ENCODE measurements at places on chromosomes 2 and 18.

GRCh38 chr2:205357732-205358131 lies 324.6 kb upstream of the NRP2 start:
- no peak for DNase-seq

DNA sequence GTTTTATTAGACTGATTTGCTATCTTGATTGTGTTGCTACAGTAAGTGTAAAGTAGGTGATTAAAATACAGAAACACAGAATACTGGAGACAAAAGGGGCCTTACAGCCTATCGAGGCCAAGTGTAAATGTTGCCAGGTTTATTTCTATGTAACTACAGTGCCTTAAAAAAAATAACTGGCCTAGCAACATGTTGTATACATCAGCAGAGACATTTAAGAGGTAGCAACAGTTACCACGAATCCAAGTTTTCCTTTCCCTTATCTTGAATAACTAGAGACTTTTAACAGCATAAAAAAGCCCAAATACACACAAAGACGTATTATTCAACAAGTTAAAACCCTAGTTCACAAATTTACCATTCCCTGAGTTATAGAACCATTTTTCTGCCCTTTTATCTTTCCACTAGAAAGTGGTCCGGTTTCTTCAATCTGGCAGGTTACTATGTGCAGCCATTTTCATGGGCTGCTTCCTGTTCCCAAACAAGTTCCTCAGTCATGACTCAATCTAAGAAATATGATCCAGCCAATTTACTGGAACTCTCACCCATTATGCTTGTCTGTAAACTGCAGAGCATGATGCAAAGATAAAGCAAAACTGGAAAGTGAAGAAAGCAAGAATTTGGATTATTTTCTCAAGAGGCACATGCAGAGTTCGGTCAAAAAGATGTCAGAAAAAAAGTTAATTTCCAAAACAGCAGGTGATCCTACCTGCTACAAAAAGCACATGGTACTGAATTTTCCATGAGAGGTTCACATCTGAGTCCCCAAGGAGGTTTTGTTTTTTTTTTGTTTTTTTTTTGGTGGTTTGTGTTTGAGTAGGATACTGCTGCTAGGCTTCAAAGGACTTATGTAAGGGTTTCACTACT lies 22.2 kb downstream of the NFE2L2 start:
- peak; percentile 91 for DNase-seq

DNA sequence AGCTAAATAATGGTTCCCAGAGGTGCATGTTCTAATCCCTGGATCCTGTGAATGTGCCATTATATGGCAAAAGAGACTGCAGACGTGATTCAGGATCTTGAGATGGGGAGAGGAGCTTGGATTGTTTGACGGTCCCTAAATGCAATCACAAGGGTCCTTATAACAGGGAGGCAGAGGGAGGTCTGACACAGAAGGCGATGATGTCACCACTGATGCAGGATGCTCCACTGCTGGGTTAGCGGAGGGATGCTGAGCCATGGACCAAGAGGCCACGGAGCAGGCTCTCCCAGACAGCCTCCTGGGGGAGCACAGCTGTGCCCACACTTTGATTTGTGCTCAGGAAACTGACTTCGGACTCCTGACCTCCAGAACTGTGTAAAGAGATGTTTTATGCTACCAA lies 156.2 kb downstream of the UXS1 start:
- DNase-seq: no peak

DNA sequence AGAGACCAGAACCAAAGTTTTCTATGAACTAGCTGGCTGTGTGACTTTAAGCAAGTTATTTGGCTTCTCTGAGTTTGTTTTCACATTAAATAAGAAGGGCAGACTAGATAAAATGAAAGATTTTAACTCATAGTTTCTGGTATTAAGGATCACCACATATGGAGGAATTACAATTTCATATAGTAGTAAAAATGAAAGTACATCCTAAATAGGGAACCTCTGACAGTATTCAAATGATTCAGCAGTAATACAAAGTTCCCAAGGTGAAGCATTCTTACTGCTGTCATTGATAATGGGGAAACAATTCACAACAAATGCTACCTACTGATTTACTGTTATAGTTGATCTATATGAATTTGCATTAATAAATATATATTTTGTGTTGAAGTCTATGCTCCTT lies 170.3 kb upstream of the VRK2 start:
- no peak for DNase-seq

- no peak for DNase-seq
Observed at GRCh38 chr2:27885661-27886060, 4.5 kb downstream of the RBKS start.

GRCh38 chr2:108602422-108602821 lies 68.2 kb downstream of the LIMS1 start:
- DNase-seq: no peak

DNA sequence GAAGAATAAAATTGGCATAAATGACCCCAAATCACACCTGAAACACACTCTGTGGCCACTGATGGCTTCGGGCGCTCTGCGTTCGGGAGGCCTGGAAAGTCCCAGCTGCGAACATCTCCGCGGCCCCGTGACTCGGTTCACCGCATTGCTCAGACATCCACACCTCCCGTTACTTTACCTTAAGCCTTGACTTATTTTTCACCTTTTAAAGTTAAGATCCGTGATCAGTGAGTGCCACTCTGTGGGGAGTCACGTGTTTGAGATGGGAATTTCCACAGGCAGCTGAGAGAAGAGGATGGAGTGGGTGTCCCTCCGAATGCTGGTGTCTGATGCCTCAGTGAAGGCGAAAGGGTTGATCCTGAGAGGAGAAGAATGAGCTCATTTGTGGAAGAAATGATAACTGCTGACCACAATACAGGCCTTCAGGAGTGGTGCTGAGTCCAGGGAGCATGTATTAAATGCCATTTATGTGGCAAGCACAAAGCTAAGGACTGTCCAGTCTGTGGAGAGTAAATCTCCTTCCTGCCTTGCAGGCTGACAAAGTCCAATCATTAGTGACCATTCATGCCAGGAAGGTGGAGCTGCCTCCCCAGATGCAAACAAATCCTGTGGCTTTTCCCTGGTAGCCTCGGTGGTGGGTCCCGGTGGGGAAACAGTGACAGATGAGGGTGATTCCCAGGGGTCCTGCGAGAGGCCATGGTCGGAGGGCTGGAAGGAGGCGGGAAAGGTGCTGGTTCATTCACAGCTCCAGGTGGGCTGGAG lies 168.8 kb downstream of the RTP5 start:
- DNase-seq: no peak

DNA sequence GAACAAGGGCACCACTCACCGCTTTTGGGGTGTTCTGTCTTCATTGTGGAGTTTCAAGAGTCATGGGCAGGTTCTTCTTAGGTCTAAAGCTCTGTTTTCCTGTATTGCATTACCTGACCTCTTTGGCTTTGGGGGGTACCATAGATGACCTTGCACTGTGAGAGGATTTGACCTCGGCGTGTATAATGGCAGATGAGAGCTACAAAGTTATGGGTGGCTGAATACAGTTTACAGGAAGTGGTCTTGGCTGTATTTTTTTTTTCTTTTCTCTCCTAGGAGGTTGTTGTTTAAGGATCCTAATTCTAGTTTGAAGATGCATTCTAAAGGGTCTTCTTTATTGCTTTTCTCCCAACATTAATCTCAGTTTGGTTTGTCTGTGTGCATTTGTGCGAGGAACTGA lies 11.5 kb downstream of the GAL3ST2 start:
- no peak for DNase-seq

DNA sequence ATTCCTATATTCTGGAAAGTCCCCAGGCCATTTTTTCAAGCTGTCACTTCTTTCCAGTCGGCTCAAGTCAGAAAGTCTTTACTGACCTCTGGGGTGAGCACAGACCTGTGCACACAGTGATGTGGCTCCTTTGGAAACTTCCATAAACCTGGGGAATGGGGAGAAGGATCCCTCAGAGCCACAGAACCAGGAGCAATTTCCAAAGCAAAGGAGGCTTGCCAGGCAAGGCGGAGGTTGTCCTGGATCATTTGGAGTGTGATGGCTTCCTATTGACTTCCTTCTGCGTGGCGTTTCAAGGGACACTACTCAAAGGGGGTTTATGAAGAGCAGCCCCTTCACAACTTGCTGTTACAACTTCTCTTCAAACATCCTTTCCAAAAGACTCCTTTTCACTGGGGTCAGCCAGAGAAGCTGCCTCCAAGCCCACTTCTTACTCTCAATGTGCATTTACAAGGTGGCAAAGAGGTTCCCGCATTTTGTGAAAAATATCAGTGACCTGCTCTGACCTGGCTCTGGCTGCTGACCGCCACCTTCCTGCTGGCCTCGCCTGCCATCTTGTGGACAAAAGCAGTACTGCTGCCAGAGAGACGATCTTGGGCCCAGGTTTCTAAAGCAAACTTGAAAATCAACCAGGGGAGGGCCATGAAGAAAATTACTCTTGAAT lies 18.2 kb upstream of the TMEM247 start:
- DNase-seq: peak; percentile 45

DNA sequence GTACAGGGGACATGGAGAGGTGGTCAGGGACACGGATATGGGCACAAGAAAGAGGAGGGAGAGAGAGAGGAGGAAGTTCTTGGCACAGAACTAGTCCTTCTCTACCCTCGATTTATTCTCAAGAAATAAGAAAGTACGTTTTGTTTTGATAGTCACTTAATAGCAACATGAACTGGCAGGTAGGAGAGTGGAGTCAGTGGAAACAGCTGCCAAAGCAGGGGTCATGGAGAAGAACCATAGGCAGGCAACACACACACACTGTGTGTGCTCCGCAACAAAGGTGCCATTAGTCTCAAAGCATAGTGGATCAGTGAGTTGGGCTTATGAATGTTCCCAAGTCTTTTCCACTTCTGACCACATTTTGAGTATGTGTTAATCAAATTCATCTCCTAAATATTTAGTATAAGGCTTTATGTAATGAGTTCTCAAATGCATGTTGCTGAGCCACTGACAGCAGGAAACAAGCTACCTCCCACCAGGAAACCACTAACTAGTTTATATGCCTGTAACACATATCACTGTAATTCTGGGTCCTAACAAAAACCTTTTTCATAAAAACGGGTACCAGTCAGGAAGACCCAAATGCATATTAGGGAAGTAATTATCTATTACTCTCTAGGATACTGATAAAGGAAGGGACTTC lies 41.1 kb downstream of the IWS1 start:
- DNase-seq: no peak

DNA sequence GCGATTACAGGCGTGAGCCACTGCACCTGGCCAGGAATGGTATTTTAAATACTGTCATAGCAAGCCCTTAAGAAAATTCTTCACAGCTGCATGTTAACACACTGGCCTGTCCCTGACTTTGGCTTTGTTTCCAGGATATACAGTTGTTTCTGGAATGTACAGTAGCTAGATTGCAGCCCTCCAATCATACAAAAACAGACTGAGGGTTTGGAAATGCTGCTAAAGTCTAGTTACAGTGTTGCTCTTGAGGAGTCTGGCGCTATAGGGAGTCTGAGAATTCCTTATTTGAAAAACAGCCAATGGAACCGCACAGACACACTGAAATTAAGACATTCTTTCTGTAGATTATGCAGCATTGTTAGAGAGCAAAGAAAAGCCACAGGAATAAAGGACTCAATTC lies 37.7 kb downstream of the STON1 start:
- DNase-seq: peak; percentile 30

GRCh38 chr18:76134628-76135027 lies 360.4 kb downstream of the ZNF516 start:
- DNase-seq: no peak

DNA sequence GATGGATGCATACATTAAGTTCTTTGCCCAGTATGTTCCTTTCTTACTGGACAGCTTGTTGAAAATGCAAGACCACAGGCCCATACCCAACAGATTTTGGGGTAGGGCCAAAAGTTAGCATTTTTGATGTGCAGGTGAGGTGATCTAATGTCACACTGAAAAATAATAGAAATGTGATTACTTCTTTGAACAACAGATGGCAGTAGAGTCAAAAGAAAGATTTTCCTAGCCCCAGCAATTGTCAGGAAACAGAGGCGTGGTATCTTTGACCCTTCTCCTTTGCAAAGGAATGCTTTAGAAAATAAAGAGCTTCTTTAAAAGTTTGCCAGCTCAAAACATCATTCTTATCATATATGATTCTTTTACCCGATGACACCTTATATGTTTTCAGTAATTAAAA lies 343.6 kb upstream of the SYT4 start:
- peak; percentile 11 for DNase-seq

DNA sequence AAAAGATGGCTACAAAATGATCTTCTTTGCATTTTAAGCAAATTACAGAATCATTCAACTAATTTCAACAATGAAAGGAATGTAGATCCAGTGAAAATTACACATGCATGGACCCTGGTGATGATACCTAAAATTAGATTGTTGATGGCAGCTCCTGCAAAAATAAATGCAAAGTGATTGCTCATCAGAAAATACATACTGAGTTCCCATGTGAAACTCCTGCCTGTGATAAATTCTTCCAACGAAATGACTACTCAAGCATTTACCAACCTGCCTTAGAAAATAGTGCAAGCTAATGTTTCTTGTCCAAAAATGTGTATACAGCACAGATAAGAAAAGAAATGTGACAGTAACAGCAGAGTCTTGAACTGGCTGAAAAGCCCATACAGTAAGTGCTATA lies 300.0 kb upstream of the REV1 start:
- no peak for DNase-seq

DNA sequence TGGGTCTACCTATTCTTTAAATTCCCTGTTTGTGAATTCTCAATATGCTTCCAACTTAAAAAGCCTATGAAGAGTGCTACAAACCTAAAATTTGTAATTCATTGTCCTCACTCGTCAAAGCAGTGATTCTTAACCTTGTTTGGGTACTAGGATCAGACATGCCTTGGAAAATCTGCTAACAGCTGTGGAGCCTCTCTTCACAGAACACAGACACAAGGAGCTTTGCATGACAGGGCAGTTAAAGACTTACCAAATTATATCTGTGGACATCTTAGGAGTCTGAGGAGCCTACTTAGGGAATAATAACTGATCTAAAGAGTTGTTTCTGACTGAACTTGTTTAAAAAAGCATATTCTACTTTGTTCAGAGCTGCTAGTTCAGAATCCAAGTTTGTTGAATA lies 38.1 kb downstream of the TMEM87B start:
- no peak for DNase-seq

- DNase-seq: no peak
Observed at GRCh38 chr18:55433140-55433539, 154.9 kb downstream of the TCF4 start.

GRCh38 chr2:222887124-222887523 lies 26.3 kb downstream of the ACSL3 start:
- no peak for DNase-seq

DNA sequence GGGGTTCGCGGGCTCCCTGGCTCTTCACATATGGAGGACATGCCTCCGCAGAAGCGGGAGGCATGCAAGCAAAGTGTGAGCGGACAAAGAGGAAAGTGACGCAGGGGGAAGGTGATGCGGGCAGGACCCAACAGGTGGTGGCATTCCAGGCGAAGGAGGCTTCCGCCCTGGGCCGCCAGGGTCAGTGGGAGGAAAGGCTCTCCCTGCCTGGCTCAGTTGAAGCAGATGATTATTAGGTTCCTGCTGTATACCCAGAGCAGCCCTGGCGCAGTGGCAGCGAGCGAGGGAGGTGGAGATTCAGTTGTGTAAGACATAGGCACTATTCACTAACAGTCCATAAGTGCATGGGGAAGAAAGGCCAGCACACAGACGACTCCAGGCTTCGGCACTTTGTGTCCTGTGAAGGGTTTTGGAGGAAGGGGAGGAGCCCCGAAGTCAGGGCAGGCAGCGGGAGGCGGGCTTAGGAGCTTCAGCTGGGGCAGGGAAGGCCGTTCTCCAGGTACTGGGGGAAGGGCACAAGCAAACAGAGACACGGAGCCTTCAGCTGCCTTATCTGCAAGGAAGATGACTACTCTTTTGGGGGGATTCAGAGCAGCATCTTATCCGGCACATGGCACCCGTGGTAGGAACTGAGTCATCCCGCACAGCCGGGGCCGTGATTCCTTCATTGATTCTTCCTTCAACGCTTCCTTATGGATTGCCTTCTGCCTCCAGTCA lies 89.8 kb downstream of the TGOLN2 start:
- no peak for DNase-seq

Measured in fibroblast of gingiva (primary cell).